ENCODE measurements at places on chromosomes 2 and 18.

DNA sequence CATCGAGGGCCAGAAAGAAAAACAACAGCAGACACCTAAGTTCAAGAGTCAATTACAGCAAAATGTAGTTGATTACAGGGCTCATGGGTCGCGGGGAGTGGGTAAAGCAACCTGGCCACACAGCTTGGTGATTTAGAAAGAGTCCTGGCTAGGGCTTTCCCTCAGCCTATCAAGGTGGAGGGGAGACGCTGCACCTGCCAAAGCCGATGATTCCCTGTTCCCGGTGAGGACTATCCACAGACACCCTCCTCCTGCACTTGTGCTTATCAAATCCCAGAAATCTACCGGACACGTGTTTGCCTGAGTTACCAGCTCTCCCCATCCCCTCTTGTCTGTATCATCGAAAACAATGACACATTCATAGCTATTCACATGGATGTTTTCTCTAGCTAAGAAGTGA, 7.0 kb upstream of the SOX11 start:
- no peak for DNase-seq

GRCh38 chr2:150484006-150484405, 3.5 kb downstream of the RND3 start:
- no peak for DNase-seq

GRCh38 chr2:80292474-80292873, 12.1 kb downstream of the LRRTM1 start:
- DNase-seq, result no peak

- no peak for DNase-seq
These were observed 55.8 kb downstream of the TTC27 start for GRCh38 chr2:32683520-32684086.

DNA sequence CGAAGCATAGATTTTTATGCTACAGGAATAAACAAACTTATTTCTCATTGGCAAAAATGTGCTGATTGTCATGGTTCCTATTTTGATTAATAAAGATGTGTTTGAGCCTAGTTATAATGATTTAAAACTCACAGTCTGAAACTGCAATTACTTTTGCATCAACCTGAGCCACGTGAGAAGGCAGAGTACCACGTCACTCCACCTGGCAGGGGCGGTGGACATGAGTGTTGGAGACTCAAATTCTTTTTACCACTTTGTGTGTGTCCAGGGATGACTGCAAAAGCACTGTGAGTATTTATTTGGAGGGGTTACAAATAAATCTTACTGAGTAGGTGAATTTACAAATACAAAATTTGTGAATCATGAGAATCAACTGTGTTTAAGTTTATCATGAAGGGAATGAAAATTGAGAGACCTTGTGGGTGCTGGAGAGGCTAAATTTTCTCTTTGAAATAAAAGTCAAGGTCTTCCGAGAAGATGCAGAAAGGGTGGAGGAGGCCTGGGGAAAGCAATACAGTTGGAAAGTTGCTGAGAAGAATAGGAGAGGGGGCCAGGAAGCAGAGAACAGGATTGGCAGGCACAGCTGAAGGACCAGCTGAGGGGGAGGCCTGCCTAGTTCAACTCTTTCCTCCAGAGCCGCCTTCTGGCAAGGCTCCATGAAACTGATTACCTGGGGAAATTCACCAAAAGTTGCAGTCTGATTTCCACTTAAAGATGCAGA, 316.4 kb downstream of the MYCN start:
- no peak for DNase-seq

- peak; percentile 29 for DNase-seq
These were observed 112.8 kb downstream of the UPP2 start for GRCh38 chr2:158214431-158214830.

GRCh38 chr2:8116661-8117060, 565.2 kb upstream of the ID2 start:
- DNase-seq, result peak; percentile 73

DNA sequence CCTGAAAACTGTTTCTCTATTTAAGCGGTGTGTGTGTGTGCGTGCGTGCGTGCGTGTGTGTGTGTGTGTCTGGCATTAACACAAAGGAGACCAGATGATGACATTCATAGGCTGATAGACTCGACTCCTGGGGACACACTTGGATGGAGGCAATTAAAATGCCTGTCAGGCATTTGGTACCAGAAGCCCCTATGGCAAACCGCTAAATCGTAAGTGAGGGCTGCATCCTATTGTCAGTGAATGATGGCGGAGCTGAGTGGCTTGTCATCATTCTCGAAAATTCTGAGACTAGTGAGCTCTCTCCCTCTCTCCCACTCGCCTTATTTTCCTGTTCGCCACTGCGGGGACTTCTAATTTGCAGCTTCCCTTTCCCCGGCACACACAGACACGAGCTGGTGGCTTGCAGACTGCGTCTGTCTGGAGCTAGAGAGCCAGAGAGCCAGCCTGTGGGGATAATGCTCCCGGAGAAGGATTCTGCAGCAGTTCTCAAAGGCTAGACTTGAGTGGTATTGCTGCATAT, 155.4 kb downstream of the MAP2 start:
- no peak for DNase-seq

DNA sequence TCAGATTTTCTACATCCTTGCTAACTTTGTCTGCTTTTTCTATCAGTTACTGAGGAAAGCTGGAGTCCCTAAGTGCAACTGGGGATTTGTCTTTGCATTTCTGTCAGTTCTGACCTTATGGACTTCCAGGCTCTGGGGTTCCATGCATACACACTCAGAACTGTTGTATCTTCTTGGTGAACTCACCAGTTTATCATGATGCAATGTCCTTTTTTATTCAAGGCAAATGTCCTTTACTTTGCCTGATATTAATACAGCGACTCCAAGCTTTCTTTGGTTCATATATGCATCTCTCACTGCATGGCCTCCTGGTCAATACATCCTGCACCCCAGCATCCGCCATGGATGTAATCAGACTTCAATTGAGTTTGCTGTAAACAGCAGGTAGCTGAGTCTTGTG, 44.7 kb downstream of the SLC66A2 start:
- no peak for DNase-seq

GRCh38 chr2:69386360-69386759, 667 bp downstream of the GFPT1 start:
- DNase-seq, result no peak

GRCh38 chr2:160469621-160470204, 23.9 kb downstream of the RBMS1 start:
- DNase-seq, result no peak

DNA sequence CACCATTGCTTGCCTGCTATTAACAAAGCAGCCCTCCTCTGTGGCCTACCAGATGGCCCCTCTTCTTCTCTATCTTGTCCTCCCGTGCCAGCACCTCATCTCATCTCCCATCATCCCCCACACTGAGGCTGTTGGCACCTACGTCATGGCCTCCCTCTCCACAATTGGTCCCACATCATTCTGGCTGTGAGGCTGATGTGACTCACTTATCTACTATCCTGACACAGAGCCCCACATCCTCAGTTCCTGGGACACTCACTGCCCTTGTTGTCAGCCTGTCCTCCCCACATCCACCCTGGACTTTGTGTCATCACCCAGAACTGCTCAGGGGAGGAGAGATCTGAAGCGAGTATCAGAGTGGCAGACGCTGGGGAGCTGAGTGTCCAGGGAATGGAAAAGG, 102.9 kb downstream of the MRO start:
- DNase-seq, result no peak

DNA sequence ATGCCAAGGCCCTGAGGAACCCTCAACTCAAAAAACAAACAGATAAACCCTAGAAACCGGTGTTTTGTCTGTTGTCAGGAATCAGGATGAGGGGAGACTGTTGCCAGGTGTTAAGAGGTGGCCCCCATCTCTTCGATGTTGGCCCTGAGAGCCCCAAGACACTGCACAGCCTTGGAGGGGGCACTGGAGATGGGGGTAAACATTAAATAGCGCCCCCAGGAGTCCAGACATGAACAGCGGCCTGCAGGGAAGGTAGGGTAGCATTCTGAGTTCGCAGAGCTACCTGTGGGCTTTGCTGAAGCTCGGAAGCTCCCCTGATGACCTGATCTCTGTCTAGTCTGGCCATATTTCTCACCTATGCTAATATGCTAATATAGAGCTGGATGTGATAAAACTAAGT, 97.6 kb upstream of the SMAD2 start:
- DNase-seq, result no peak

- DNase-seq, result peak; percentile 63
These were observed 127.3 kb downstream of the DNER start for GRCh38 chr2:229586746-229587705.

DNA sequence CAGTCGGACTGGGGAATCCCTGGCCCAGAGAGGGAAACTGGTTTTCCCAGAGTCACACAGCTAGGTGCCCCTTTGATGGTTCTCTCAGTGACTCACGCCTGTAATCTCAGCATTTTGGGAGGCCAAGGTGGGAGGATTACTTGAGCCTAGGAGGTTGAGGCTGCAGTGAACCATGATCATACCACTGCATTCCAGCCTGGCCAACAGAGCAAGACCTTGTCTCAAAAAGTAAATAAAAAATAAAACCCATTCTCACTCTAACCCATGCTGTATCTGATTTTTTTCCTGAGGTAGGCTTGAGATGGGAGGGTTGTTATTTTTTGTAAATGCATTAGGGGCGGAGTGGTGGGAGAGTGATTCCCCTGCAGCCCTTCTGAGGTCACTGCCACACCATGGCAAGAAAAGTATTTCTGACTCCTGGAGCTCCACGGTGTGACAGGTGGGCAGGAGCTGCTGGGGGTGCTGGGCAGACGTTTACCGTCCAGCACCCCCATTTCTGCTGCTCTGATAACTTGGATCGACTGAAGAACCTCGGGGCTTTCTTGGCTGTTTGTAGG, 60.3 kb downstream of the HPCAL1 start:
- no peak for DNase-seq

DNA sequence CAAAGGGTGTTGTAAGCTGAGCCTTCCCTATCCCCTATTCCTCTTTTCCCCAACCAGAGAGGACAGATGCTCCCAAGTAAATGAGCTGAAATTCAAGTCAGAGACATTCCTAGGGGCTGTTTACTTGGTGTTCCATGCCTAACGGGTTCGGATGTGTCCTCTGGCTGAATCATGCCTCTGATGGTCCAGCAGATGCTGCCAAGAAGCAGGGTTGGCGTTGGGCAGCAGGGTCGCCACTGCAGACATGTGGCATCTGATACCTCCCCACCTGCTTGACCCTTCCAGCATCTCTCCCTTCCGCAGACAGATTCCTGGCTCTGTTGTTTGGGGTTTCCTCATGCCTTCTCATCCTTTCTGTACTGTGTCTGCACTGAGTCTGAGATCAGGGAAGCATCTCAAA, 108.3 kb downstream of the HNRNPLL start:
- DNase-seq, result no peak

DNA sequence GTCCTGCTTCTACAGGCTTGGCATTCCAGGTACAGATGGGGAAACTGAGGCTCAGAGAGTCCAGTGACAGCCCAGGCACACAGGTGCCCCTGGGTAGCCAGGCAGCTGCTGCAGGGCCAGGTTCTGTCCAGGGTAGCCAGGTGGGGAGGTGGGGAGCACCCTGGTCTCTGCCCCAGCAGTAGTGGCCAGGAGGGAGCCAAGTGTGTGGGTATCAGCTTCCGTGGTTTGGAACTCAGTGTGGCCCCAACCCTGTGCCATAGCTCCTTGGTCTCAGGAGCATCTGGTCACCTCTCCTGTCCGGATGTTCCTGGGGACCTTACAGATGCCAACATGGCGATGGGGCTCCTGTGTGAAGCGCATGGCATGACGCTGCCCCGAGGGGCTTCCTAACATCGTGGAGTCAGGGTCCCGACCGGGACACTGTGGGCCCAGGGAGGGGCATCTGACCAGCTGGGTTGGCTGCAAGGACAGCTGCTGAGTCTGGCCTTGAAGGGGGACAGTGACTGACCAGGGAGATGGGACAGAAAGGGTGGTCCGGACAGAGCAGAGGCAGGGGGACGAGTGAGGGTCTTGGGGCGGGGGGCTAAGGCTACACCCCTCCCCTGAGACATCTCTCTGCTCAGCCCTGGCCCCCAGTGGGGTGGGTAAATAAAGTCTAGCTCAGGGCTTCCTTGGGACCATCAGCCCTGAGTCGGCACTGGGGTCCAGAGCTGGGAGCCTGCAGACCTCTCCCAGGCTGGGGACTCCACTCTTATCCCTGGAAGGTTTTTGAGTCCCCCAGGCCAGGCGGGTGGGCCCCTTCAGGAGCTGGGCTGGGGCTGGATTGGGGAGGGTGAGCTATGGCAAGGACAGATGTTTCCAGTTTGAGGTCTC, 76.0 kb upstream of the SMAD7 start:
- DNase-seq, result no peak

GRCh38 chr2:238509151-238509835, 82.6 kb downstream of the ASB1 start:
- no peak for DNase-seq

DNA sequence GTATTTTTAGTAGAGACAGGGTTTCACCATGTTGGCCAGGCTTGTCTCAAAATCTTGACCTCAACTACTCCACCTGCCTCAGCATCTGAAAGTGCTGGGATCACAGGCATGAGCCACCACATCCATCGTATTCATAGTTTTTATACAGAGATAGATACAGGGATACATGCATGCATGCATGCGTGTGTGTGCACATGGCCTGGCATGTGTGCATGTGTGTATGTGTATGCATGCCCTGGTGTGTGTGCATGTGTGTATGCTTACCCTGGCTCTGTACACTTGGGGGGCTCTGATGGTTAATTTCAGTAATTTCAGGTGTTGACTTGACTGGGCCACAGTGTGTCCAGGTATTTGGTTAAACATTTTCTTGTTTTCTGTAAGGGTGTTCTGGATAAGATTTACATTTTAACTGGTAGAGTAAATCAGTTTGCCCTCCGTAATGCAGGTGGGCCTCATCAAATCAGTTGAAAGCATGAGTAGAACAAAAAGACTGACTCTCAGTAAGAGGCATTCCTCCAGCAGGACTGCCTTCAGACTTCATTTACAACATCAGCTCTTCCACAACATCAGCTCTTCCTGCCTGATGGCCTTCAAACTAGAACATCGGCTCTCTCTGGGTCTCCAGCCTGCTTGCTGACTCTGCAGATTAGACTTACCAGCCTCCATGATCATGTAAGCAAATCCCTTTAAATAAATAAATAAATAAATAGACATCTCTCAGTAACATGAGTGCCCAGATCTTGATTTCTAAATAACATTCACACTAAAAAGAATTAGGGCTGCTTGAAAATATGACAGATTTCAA, 30.8 kb downstream of the SESTD1 start:
- DNase-seq, result no peak

- DNase-seq, result no peak
These were observed 167.7 kb downstream of the ZFP36L2 start for GRCh38 chr2:43058726-43059110.

- DNase-seq, result no peak
These were observed 548.5 kb upstream of the SLC8A1 start for GRCh38 chr2:41000374-41000773.

GRCh38 chr2:10982931-10983701, 71.4 kb downstream of the KCNF1 start:
- DNase-seq, result no peak

- no peak for DNase-seq
These were observed 369.0 kb upstream of the CWC22 start for GRCh38 chr2:180376066-180376465.

DNA sequence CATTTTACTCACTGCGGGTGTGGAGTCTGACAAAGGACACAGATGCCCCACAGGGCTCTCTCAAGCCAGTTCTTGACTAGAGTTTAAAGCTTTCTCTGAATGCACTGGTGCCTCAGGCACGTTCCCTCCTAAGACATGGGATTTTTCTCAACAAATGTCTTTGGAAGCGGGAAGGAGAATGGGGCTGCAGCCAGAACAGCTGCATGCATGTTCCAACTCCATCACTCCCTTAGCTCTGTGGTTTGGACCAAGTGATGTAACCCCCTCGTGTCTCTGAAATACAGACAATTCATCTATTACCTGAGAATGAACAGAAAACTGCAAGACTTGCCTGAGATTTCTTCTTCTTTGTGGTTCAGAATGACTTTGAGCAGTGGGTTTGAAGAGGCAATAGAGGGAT, 141.7 kb upstream of the SERPINE2 start:
- DNase-seq, result no peak

All from GM10248 (cell line).